ENCODE measurements at places on chromosomes 12 and 14.

- DNase-seq = peak; percentile 73
These were observed 19.6 kb downstream of the ASB2 start for GRCh38 chr14:93956514-93957332.

DNA sequence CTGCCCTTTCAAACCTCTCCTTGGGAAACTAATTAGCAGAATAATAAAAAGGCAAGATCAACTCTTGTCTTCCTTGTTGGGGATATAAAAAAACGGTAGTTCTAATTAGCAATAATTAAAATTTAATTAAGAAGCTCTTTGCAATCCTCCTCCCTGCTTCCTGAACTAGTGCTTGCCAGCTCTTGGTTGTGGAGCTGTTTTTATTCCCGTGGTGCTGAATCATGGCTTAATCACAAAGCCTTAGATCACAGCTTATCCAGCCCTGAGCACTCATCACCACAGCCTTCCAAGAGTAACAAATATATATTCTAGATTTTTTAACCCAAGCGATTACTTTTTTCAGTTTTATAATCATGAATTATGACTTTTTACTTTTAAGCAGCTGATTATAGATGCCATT lies 63.2 kb upstream of the INSM2 start:
- DNase-seq = no peak

GRCh38 chr14:73125169-73125588 lies 11.1 kb upstream of the PSEN1 start:
- no peak for DNase-seq

GRCh38 chr12:118237052-118237665 lies 101.2 kb downstream of the PEBP1 start:
- no peak for DNase-seq

GRCh38 chr14:102866982-102867761 lies 55.3 kb upstream of the AMN start:
- no peak for DNase-seq

DNA sequence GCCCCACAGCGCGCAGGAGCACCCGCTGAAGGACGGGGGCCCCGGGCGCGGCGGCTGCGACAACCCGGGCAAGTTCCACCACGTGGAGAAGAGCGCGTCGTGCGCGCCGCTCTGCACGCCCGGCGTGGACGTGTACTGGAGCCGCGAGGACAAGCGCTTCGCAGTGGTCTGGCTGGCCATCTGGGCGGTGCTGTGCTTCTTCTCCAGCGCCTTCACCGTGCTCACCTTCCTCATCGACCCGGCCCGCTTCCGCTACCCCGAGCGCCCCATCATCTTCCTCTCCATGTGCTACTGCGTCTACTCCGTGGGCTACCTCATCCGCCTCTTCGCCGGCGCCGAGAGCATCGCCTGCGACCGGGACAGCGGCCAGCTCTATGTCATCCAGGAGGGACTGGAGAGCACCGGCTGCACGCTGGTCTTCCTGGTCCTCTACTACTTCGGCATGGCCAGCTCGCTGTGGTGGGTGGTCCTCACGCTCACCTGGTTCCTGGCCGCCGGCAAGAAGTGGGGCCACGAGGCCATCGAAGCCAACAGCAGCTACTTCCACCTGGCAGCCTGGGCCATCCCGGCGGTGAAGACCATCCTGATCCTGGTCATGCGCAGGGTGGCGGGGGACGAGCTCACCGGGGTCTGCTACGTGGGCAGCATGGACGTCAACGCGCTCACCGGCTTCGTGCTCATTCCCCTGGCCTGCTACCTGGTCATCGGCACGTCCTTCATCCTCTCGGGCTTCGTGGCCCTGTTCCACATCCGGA lies 1.4 kb downstream of the FZD10 start:
- DNase-seq = no peak

- DNase-seq = no peak
These were observed 96.1 kb downstream of the SCN8A start for GRCh38 chr12:51687177-51687576.

GRCh38 chr14:65482757-65483438 lies 70.4 kb downstream of the FUT8 start:
- DNase-seq = no peak

- no peak for DNase-seq
These were observed 612.0 kb downstream of the VRK1 start for GRCh38 chr14:97408937-97409815.

- DNase-seq = no peak
These were observed 330.3 kb downstream of the TMTC2 start for GRCh38 chr12:83016991-83017390.

DNA sequence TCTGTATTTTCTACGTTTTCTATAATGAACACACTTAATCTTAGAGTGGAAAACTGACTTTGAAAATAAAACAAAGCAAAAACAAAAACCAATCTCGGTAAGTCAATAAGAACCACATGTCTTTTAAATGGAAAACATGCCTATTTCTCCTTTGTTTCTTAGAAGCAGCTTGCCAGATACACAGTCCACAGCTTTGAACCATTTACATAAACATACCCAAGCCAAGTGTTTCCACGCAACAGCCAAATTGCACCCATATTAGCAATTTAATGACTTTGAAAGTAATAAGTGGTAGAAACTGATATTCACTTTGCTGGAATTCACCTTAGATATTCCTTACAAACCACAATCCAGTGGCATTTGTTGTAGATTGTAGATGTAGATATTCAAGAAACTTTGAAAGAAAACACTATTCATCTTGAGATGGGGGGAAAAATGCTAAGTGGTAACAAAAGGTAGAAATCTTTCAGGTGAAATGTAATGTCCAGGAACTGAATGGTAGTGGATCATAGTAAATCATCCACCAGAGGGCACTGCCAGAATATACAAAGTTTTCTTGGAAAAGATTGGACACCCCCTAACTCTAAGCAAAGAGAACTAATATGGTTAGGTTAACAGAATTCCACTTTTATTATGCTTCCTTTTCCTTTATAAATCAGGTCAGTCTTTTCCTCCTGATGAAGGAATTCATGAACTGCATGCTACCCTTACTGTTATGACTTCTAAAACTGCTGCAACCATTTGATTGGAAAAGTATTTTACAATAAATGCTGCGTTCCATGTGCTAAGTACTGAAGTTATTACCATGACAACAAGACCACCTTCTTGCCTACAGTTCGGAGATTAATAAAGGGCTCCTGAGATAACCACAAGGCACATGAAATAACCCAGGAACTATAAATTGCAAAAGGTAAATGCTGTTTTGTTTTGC lies 69.8 kb downstream of the RERG start:
- no peak for DNase-seq

DNA sequence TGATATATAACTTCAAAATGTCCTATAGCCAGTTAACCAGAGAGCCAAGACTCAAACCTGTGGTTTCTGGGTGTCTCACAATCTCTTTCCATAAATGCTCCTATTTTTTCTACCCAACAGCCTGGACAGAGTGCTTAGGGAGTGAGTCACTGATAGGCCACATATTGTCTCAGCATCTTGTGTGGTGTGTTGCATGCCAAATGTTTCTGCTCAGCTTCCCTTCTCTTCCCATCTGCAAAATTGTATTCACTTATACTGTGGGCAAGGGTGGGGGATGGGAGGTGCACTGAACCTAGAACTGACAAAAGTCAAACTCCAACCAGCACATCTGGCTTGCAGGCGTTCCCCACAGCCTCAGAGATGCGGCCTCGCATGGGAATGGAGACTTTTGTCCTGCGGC lies 123.3 kb downstream of the KCNA5 start:
- no peak for DNase-seq

- DNase-seq = no peak
These were observed 228.7 kb downstream of the NUAK1 start for GRCh38 chr12:105910030-105910429.

DNA sequence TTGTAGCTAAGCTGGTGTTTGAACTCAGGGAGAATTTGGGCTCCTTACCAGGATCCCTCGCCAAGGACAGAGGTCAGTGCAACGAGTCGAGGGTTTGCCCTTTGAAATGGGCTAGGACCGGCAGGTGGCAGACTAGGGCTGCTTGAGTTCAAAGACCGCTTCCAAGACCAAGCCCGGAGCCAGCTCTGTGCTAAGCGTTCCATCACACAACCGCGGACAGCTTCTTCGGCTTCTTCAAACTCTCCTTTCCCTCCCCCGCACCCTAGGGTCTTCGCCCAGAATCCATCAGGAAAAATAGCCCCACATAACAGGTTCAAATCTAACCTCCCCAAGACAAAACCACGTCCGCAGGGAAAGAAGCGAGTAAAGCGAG lies 705 bp upstream of the FLVCR2 start:
- peak; percentile 92 for DNase-seq

DNA sequence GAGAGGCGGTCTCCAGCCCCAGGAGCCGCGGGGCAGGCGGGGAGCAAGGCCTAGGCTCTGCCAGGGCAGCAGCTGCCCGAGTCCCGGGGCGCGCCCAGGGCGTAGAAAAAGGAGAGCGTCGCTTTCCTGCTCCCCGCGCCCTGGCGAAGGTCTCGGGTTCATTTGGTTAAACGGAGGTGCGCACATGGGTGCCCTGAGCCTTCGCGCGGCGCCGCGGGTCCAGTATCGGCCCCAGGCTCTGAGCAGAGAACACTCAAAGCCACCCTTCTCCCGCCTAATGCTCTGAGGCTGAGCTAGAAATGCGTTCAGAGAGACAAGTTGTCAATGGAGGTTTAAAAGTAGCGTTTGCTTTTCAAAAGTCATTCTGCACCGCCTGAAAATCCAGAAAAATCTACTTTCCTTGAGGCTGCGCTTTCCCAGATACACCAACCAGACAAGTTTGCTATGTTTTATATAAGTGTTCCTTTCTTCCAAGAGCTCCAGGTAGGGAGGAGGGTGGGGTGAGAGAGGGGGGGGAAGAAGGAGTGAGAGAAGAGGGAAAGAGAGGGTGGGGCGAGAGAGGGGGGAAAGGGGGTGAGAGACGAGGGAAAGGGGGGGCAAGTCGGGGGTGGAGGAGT lies 1.5 kb downstream of the TMEM132C start:
- no peak for DNase-seq

DNA sequence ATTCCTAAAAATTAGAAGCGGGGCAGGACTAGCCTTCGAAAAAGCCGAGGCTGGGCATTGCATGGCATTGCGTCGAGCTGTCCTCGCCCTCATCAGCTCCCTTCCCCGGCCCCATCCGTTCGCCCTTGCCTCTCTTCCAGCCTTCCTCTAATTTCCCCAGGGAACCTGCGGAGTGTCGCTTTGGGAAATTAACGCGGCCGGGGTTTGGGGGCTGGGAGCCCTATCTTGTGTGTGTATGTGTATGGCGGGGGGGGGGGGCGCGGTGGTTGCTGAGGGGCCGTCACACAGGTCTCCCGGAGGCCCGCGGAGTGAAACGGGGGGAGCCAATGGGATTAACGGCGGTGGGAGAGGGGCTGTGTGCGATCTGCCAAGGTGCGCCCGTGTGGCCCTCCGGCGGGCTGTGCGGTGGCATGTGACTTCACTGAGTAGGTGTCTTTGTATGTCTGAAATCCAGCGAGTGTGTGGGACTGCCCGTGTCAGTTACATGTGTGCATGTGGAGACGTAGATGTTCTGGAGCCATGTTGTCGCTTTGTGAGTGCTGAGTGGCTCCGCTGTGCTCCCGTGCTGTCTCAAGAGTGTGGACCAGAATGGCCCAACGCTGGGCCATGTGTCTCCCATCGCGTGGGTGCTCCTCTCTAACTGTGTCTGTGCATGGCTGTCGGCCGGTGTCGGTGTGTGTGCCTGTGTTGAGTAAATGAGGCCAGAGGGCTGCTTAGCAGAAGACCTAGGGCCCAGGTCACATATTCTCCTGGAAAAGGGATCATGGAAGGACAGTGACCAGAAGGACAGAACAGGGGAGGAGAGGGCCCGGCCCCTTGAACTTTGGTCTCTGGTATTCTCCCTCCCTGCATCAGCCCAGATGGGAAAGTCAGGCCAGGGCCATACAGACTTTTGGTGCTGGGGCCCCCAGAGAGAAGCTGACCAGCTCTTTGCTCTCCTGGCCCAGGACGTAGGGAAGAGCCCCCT lies 1.5 kb downstream of the PTMS start:
- no peak for DNase-seq

- DNase-seq = no peak
These were observed 127.0 kb upstream of the SSTR1 start for GRCh38 chr14:38080696-38081095.

- DNase-seq = no peak
These were observed 559.8 kb downstream of the RPL10L start for GRCh38 chr14:46091819-46092218.

DNA sequence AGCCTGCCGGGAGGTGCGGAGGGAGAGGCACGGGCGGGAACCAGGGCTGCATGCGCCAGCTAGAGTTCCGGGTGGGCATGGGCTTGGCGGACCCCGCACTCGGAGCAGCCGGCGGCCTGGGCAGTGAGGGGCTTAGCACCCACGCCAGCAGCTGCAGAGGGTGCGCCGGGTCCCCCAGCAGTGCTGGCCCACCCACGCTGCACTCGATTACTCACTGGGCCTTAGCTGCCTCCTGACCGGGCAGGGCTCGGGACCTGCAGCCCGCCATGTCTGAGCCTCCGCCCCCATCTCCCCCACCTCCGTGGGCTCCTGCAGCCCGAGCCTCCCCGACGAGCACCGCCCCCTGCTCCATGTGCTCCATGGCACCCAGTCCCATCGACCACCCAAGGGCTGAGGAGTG lies 14.8 kb downstream of the CKAP4 start:
- no peak for DNase-seq

GRCh38 chr12:2145433-2145998 lies 92.7 kb downstream of the CACNA1C start:
- no peak for DNase-seq

DNA sequence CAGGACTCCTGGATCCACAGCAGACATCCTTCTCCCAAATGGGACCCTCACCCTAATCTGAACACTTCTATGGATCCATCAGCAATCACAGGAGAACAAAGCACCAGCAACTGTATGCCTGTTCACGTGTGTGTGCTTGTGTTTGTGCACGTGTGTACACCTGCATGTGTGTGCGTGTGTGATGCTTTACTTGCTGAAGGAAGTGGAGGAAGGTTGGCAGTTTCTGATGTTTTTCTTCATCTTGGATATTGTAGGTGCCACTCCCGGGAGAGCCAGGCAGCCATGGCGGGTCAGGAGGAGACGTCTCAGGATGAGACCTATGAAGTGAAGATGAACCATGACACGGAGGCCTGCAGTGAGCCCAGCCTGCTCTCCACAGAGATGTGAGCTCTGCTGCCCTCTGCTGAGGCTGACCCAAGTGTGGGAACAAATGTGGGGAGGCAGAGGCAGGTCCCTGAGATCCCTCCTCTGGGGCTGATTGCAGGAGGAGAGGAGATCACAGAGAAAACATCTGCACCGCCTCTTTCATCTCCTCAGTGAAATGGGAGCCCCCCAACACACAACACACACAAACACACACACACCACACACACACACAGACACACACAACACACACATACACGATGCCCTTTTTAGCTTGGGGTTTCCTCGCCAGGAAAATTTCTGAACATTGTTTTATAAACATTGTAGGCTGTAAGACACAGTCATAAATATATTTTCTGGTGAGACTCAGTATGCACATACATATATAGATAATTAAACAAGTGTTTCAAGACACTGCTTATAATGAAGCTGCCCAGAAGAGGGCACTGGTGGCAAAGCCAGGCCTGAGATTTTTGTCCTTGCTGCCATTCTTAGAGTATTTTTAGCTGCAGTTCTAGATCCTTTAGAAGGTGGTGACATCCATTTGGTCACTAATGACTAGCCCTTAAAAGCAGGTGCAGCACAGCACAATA lies 112.2 kb upstream of the FKBP4 start:
- DNase-seq = no peak

GRCh38 chr12:66693901-66694513 lies 15.1 kb upstream of the GRIP1 start:
- DNase-seq = no peak
